ENCODE measurements at places on chromosomes 3 and 15.

DNA sequence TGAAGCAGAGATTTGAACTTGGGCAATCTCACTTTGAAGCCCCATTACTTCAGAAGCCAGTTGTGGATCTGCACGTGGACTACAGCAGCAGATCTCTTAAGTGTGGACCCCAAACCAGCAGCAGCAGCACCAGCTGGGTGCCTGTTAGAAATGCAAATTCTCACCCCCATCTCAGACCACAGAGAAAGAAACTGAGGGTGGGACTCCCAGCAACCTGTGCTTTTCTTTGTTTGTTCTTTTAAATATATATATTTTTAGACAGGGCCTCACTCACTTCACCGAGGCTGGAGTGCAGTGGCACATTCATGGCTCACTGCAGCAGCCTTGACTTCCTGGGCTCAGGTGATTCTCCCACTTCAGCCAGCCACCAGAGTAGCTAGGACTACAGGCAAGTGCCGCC is 53.2 kb downstream of the SLTM start:
- no peak for DNase-seq

DNA sequence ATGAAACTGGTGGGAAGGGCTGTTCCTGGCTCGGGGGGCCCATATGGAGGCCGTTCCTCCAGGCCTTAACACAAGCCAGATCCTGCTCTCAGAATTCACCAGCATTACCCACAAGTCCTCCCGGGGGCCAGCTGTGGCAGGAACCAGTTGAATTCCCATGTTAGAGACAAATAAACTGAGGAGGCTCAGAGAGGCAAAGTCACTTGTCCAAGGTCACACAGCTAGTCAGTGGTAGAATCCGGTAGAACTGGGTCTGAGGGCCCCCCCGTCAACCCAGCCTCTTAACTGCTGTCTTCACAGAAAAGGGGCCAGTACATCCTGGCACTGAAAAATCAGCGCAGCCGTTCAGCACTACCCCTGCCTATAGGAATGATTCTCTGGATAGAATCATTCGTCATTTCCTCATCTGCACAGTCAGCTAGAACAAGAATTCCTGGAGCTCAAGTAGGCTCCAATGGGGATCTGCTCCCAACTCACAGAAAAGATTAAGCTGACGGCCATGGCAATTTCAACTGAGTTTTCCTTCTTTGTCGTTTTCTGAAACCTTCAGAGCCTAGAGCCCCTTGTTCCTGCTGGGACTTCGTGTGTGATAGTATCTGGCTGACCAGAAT is 12.2 kb upstream of the TSEN2 start:
- no peak for DNase-seq

DNA sequence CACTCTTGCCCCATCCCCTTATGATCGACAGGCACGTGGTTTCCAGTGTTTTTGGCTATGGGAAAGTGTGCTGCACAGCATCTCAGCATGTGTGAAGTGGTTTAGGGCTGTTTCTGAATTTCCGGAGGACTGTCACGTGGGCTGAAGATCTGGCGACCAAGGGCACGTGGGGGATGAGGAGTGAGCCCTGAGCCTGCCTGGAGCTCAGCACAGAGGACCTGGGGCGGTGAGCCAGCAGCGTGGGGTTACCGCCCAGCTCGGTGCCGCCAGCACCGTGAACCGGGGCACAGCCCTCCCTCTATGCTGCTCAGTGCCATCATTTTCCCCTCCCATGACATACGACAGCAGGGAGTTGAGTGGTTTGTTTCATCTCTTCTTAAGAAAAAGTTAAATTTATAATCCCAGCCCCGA is 150.2 kb downstream of the DNAJB8 start:
- DNase-seq: peak; percentile 25

DNA sequence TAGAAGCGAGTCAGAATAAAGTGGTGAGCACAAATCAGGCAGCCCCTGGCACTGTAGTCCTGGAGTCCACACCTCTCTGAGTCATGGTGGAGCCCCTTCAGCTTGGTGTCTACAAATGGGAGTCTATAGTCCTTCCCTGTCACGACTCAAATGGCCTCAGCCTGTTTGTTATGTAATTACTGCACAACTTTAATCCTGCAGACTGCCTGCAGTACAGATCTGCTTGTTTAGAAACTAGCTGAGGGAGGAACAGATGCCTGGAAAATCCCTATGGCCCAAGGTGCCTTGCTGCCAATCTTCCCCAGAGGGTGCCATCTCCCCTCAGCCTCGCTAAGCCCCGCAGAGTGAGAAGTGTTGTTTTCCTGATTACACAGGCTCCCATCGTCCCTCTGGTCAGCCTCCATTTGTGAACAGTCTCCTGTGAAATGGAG is 3.9 kb upstream of the CXCR6 start:
- DNase-seq: no peak

GRCh38 chr15:91603384-91604080 is 250.0 kb upstream of the SLCO3A1 start:
- DNase-seq: no peak

- DNase-seq: no peak
Observed at GRCh38 chr3:15295506-15295905, 36.9 kb downstream of the SH3BP5 start.

GRCh38 chr3:171230865-171231264 is 204.3 kb upstream of the SLC2A2 start:
- DNase-seq: no peak

- no peak for DNase-seq
Observed at GRCh38 chr3:153551536-153552285, 389.7 kb downstream of the RAP2B start.

DNA sequence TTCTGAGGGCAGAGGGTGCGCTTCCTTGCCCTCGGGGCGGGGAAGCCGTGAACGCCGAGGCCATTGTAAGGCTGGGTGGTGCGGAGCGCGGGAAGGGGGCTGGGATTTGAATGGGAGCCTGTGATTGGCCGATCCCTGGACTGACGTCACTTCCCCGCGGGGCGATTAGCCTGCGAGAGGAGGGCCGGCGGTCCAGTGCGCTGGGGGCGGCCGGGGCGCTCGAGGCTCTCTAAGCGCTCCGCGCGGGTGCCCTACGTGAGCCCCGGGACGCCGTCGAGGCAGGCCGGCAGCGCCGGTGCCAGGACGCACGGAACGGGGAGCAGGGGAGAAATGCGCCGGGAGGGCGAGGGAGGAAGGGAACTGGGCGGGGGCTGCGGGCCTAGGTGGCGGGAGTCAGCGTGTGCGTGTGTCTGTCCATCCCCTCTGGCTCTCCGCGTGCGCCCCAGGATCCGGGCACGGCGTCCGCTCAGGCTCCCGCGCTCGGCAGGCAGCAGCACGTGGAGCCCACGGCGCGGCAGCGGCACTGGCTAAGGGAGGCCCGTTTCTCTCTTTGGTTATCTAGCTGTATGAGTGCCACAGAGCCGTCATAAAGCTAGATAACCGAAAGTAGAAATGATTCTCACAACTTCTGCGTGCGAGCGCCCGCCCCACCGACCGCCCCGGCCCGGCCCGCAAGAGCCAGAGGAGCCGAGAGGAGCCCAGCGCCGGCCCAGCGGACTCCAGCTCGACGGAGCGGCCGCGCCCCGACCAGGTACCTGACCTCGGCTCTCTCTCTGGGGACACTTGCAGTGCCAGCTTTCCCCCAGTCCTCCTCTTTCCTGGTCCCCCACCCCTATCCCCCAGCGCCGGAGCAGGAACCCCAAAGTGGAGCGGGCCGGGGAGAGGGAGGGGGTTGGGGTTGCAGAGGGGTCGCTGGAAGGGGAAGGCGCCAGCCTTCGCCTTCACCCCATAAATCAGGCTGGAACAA is 33.1 kb upstream of the POLG start:
- DNase-seq: no peak

DNA sequence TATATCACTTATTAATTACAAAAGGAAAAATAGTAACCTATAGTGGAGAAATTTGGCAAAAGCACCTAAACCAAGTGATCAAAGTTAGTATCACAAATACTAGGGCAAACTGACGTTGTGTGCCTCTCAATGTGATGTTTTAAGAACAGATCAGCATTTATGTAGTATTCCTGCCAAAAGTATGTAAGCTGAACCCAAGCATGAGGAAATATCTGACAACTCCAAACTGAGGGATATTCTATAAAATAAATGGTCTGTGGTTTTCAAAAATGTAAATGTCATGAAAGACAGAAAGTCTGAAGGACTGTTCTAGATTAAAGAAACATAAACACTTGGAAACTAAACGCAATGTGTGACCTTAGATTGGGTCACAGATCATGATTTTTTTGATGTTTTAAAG is 34.3 kb upstream of the PIK3CA start:
- DNase-seq: no peak

DNA sequence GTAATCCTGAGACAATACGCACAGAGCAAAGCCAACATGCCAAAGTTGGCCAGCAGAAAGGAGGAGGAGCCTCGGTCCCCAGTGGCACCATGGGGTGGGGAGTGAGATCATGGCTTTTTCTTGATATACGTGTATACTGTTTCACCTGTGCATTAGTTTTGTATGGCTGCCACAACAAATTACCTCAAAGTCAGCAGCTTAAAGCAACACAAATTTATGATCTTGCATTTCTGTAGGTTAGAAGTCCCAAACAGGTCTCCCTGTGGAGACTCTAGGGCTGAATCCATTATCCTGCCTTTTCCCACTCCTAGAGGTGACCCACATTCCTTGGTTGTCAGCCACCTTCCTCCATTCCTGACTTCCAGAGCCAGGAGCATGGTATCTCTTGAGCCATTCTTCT is 176.9 kb upstream of the NSMCE3 start:
- DNase-seq: no peak

- DNase-seq: no peak
Observed at GRCh38 chr3:114318295-114318694, 24.5 kb downstream of the TIGIT start.

DNA sequence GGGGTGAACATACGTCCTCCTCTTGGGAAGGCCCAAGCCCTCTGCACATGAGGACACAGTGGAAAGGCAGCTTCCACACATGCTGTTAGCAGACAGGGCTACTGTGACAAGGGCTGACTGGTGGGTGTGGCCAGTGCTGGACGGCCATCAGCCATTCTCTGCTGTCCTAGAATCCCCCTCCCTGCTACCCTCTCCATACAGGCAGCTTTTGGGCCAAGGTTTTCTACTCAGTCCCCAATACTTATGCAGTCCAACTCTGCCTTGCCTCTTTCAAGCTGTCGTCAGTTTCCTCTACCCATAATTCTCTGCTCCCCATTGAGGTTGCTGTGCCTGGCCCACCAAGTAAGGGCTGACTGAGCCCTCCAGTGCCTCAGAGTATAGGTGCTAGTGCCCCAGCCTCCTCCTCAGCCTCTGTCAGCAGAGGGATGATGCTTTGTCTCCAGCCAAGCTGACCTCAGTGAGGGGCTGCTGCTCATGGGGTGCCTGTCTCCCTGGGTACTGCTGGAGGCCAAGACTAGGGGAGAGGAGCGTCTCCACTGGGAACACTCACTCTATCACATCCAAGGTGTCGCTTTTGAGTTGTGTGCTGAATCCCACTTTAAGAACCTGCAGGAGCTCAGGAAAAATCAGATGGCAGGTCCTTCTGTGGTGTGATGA is 2.8 kb downstream of the LOXL1 start:
- DNase-seq: no peak

DNA sequence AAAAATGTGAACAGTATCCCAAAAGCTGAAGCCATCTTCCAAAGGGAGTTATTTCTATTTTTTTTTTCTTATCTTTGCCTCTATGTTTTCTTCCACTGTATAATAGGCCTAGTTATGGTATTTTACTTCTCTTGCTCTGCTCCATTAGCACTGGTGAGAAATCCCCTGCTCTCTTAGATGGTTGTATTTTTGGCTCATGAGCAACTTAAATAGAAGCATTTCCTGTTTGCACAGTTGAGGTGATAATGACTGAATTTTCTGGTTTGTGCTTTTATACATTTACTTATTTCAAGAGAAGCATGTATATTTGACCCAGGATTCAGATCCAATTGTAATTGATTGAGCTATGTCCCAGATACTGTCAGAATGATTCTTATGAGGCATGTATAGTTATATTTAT is 61.6 kb upstream of the CD200R1L start:
- no peak for DNase-seq

GRCh38 chr3:190566043-190566933 is 52.4 kb downstream of the IL1RAP start:
- peak; percentile 62 for DNase-seq

GRCh38 chr3:148992027-148992634 is 791 bp downstream of the GYG1 start:
- DNase-seq: peak; percentile 12

GRCh38 chr3:170513642-170514041 is 72.2 kb downstream of the SLC7A14 start:
- DNase-seq: no peak

- no peak for DNase-seq
Observed at GRCh38 chr3:184409331-184409926, 29.6 kb downstream of the CHRD start.

- DNase-seq: no peak
Observed at GRCh38 chr15:67882487-67883233, 42.8 kb upstream of the RNU6-1 start.

Measured in stimulated activated CD4-positive, alpha-beta T cell treated with anti-CD3 and anti-CD28 coated beads, Interleukin-4, amount 100 ng/mL, for 48 hours (primary cell).